ENCODE measurements at places on chromosomes 13 and 19. TPM values are rescaled to one million over a fixed set of nuclear protein-coding genes. Genes with fewer than 3 reads are reported as not detected.
A peak's percentile ranks its signal among the peaks of the same experiment; 100 is the strongest.

C19orf85 gene
- not detected for total RNA-seq

TCF3 gene
- total RNA-seq = 180 TPM

KLHL1 gene
- not detected for total RNA-seq

MATK gene
- not detected for total RNA-seq

MYO1F gene
- total RNA-seq = 0.06 TPM

DNA sequence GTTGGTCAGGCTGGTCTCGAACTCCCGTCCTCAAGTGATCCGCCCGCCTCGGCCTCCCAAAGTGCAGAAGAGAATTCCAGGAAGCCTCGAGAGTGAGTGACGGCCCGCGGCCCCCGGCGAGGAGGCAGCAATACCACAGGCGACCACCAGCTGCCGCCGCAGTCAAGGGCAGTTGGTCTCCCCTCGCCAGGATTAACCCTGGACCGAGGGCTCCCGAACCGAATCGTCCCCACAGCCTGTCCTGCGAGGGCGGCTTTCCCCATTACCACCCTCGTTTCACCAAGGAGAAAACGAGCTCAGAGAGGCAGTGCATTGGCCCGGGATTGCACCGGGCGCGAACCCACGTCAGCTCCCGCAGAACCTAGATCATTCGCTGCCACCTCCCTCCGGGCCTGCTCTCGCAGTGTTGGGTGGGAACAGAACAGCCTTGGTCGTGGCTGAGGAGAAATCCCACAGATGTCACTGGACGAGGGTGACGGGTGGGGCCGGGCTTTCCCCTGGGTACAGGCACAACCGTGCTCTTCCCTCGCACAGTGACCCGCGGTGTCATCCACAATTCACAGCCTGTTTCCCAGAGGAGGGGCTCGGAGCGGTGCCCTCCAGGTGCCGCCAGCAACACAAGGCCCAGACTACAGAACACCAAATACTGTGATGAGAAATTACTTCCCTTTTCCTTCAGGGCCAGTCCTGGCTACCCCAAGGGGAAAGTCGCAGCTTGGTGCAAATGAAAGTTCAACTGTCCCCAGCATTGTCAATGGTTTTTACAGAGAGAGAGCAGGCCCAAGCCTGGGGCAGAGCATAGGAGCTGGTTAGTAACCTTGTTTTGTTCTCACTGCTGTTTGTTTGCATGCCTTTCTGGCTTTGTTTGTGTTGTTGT is 24.8 kb downstream of the C2CD4C start:
- DNase-seq = no peak

DNA sequence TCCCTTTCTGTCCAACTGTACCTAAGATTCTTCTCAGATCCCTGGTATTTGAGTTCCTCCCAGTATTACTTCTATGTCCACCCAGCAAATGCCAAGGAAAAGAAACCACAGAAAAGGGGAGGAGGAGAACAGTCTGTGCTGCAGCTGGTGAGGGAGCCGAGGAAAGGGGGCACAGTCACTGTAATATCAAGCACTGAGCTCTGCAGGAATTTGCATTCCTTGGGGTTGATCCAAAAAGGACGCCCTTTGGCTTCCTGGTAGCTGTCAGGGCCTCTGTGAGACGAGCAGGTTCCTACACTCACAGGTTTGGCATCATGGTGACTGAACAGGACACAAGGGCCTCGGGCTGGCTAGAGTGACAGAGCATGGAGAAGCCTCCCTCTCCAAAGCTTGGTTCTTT is 273.4 kb downstream of the NHLRC3 start:
- DNase-seq = no peak

- no peak for DNase-seq
Measured at GRCh38 chr13:73547239-73547638, 488.4 kb downstream of the KLF5 start.

DNA sequence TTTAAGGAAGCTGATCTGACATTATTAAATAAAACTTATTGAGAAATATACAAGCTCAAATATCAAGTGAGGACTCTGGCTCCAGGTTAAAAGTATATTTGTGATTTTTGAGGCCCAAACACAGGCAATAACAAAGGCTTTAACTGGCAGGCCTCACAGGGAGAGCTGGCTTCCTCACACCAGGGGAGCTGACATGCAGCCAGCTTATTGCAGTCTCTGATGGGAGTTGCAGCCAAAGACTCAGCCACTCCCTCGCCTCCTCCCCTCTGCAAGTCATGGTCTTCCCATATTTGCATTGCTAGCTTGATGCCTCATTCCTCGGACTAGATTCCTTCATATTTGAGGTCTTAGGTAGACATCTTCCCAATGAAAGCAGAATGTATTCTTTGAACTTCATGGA is 647.1 kb upstream of the SLITRK6 start:
- DNase-seq = no peak

- DNase-seq = no peak
Measured at GRCh38 chr13:110103026-110103425, 203.9 kb downstream of the COL4A1 start.

DNA sequence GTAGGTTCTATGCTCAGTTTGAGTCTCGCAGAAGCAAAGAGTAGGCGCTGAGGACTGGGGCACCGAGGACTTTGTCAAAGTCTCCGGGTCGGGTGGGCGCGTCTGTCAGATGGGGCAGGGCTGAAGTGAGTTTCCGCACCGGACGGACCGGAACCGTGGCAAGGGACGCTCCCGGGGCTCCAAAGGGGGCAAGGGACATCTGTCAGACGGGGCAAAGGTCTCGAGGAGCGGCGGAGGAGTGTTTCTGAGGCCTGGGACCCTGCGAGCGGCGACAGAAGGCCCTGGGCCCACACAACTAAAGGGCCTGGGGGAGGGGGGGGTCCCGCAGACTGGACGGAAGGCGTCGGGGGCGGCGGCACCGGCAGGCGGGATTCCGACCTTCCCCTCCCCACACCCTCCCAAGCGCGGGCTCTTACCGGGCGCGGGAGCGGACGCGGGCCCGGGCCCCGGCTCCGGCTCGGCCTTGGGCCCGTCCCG is 13.3 kb upstream of the AKAP8L start:
- DNase-seq = no peak

DNA sequence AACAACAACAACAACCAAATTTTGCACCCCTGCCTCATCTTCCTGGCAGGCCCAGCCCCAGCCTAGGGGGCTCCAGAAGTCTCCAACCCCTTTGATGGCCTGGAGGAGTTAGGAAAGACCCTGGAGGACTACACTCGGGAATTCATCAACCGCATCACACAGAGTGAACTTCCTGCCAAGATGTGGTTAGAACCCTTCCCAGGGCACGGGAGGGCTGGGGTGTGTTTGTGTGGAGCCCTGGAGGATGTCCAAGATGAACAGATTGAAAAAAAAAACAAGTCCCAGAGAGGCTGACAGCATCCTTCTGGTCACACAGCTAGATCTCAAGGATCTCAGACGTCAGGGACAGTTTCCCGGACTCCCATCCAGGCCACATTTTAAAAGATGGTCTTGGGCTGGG is 13.3 kb downstream of the APOC1 start:
- DNase-seq = no peak

DNA sequence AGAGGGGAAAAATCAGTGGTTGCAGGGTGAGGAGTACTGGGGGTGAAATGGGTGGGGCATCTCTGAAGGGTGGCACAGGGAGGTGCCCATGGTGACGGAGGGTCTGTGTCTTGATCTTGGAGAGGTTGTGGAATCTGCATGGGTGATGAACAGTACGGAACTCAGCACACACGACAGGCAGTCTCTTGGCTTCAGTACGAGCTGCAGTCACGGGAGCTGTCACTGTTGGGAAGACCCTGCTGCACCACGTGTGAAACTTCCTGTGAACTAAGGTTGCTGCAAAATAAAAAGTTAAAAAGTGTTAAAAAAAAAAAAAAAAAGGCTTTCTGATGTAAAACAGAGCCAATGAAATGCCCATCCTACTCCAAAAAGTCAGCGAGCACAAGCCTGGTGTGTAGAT is 34.3 kb downstream of the TEX29 start:
- no peak for DNase-seq

GRCh38 chr19:46493236-46494145 is 2.2 kb downstream of the PNMA8B start:
- no peak for DNase-seq

DNA sequence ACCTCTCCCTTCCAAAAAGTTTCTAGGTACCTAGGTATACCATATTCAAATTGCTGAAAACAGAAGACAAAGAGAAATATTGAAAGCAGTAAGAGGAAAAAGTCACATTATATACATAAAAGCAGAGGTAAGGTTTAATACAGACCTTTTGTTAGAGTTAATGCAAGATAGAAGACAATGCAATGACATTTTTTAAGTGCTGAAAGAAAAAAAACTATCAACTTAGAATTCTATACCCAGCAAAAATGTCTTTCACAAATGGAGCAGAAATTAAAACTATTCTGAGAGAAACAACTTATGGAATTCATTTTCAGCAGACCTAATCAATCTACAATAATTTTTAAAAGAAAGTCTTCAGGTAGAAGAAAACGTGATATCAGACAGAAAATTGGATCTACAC is 77.2 kb downstream of the CRYL1 start:
- no peak for DNase-seq

- DNase-seq = peak; percentile 15
Measured at GRCh38 chr13:47277774-47278173, 380.9 kb upstream of the HTR2A start.

- peak; percentile 31 for DNase-seq
Measured at GRCh38 chr13:30340331-30341250, 33.2 kb upstream of the KATNAL1 start.

DNA sequence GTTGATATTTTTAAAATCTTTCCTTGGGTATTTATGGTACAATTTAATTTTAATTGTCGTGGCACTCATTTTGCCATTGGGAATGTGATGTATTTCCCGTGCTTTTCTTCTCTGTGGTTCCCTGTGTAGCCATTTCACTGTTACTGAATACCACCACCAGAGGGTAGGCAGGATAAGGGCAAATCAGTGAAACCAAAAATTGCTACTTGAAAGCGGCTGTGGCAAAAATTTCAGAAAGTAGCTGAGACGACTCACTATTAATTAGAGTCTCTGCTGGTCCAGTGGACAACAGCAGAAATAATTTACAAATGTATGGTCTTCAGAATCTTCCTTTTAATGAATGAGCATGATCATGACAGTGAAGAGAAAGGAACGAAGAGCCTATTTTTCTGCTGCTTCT is 34.4 kb upstream of the MIR17HG start:
- DNase-seq = no peak

GRCh38 chr13:28626266-28626665 is 32.7 kb upstream of the POMP start:
- no peak for DNase-seq

GRCh38 chr19:44907613-44908012 is 2.0 kb downstream of the APOE start:
- no peak for DNase-seq

DNA sequence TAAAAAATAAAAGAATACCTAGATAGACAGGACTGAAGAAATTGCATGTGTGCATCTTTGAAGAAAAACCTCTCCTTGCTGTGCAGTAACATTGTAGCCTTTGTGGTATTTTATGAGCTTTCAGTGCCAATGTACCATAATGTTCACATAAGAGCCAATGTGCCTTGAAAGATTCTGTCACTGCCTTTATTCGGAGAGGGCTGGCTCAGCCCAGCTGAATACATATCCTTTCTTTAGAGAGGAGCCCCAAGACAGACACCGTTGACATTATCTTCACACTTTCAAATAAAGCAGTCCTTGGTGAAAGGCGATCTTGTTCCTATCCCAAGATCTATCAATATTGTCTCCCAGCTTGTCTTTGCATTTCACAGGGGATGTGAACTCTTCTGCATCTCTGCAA is 18.5 kb upstream of the CNMD start:
- DNase-seq = no peak

Measured in epithelial cell of proximal tubule (primary cell).